Forelimb muscle (tissue), 1 donor: ENCODE measurements at places on chromosomes 7 and 10.

DNA sequence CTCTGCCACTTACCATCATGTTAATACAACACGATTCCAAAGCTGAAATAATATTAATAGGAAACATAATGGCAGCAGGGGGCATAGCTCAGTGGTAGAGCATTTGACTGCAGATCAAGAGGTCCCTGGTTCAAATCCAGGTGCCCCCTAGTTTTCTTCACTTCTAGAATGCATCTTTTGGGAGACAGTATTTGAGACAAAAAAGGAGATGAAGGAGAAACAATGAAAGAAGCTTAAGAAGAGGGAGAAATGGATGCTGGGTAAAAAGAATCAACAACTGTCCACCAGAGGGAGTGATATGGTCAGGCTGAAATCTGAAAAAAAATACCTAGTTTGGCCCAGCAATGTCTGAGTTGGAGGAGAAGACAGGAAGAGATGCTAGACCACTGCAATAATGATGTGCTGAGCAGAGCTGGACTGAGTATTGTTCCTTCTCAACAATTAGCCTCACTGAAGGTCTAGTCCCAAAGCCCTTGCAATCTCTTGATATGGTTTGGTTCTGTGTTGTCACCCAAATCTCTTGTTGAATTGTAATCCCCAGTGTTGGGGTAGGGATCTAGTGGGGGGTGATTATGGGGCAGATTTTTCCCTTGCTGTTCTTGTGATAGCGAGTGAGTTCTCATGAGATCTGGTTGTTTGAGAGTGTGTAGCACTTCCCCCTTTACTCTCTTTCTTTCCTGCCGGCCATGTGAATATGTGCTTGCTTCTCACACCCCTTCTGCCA, 48.3 kb downstream of the ZNF783 start:
- no peak for DNase-seq

- no peak for DNase-seq
These were observed 119.5 kb downstream of the AOAH start for GRCh38 chr7:36604806-36605205.

DNA sequence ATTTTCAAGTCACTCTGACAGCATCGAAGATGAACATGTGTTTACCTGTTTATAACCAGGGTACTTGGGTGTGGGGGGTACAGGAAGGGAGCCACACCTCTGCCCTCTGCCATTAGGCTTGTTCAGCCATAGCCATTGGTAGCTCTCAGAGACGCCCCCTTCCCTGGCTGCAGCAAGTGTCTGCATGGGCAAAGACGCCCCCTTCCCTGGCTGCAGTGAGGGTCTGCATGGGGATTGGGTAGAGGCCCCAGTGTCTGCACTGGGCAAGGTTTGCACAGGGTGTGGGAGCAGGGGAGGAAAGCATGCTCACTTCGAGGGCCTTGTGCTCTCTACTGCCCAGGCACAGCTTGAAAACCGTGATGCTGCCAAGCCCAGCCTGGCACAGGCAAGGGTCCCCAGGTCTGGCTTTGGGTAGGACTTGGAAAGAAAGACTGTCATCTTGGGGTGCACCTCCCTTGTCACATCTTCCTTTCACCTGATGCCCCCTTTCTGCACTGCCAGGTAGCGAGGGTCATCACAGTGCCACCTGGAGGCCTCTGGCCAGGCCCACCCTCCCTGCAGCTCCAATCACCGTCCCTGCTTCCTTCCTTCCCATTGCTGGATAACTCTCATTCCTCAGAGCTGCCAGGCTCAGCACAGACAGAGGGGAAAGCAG, 3.7 kb downstream of the TMEM225B start:
- no peak for DNase-seq

- DNase-seq = no peak
These were observed 16.4 kb downstream of the ZNF487 start for GRCh38 chr10:43453266-43453831.

- no peak for DNase-seq
These were observed 74.7 kb downstream of the MKI67 start for GRCh38 chr10:128051548-128051947.

DNA sequence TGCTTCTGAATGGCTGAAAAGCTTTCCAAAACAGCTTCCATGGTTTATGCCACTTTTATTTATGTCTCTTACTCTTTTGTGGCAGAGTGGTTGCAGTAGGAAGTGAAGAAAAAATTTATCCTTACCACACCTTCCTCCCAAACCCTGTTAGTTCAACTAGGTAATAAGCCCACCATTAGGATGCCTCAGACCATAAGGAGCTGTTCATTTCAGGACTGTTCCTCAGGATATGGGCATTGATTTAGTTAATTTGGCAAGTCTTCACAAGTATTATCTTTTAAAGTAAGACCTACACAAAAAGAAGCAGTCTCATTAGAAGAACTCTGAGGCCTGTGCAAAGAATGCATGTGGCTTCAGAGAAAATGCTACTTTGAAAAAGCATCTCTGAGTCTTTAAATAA, 82.9 kb upstream of the PDLIM1 start:
- no peak for DNase-seq

DNA sequence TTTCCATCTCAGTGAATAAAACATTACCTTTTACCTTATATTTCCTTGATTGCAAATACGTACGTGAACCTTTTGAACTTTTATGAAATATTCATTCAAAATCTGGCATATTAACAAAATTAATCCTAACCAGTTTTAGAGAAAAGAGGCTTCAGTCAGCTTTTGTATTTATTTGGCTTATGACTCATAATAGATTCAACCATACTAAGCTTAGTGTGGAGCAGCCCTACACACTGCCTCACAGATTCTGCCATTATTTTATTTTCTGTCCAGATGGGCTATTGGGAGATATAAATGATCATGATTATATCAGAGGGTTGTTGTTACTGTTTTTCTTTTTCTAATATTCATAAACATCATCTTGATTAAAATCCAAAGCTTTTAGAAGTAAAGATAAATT, 325.5 kb downstream of the GPR37 start:
- no peak for DNase-seq

DNA sequence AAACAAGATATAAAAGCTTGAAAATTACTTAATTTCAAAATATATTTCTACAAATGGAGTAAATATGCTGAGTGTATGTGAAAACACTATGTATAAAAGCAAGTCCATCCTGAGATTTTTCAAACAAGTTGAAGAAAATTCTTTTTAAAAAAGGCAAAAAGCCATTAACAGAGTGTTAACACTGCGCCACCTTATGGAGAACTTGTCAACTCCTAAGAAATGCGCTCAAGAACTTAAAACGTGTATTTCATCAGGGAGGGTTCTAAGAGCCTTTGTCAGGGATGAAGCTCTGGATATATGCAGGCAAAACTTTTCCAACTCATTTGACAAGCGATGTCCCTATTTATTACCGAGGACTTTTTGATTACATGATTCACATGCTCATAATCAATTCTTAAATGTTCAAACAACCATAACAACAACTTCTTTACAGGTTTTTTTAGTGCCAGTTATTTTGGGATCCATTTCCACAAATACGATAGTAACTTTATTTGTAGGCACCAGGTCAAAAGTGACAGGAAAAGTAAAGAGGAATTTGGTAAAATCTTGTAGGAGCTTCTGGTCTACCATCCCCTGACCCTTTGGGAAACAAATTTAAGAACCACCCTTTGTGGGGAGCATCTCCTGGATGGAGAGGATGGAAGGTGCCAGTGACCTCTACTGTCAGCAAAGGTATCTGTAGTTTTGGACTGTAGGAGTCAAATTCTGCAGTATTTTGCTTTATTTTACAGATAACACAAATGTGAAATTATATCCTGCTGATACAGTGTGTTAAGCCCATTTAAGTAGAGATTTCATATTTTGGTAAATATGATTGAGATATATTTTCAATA, 23.2 kb downstream of the CALCR start:
- DNase-seq = no peak

- no peak for DNase-seq
These were observed 44.7 kb downstream of the IMMP2L start for GRCh38 chr7:111517549-111517951.

GRCh38 chr7:121301446-121302213, 27.2 kb upstream of the WNT16 start:
- no peak for DNase-seq

- no peak for DNase-seq
These were observed 2.6 kb downstream of the AUTS2 start for GRCh38 chr7:69600710-69601519.

DNA sequence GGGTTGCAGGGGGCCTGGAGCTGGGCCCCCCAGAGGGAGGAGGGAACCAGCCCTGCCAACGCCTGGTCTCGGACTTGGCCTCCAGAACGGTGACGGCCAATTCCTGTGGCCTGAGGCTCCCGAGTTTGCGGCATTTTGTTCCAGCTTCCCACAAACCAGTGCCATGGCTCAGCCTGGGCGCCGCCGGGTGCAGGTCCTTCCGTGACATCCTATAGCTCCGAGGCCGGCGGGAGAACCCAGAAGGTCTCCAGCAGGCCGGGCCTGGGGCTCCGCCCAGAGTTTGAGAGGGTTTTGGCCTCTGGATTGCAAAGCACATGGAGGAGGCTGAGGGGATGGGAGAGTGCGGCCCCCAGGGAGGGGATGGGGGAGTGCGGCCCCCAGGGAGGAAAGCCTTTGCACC, 92.6 kb downstream of the UNCX start:
- no peak for DNase-seq

- DNase-seq = no peak
These were observed 59.4 kb upstream of the ZNF438 start for GRCh38 chr10:31090894-31091607.

GRCh38 chr10:58976254-58976653, 200.2 kb upstream of the PHYHIPL start:
- DNase-seq = no peak

DNA sequence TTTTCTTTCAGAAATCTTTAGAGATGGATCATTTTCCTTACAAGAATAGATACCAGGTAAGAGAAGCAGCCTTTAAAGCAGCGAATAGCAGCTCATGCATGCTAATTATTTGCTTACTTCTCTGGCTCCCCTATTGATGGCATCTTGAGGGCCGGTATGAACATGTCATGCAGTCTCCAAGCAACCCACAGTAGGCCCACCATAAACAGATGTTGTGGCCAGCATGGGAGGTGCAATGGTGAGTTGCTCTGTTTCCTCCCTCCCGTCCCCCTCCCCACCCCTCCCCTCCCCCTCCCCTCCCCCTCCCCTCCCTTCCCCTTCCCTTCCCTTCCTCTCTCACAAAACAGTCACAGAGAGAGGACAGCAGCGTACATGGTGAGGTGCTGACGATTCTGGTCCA, 9.7 kb upstream of the ZNF273 start:
- no peak for DNase-seq

DNA sequence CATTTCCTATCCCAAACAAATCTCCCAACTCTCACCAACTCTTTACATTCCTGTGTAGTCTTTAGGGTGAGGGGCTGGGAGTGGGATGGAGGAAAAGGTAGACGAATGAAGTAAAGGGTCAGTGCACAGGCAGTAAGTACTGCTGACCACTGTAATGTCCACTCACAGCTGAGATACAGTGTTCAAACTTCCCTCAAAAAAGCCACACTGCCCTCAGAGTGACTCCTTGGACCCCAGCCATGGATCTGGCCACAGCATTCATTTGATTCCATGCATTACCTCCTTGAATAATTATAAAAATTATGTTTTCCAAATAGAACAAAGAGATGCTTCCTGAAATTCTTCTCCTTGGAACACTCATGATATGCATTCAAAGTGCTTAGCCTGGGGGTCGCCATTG, 19.8 kb upstream of the HIPK2 start:
- no peak for DNase-seq

GRCh38 chr10:251982-252582, 116.8 kb downstream of the ZMYND11 start:
- DNase-seq = no peak

DNA sequence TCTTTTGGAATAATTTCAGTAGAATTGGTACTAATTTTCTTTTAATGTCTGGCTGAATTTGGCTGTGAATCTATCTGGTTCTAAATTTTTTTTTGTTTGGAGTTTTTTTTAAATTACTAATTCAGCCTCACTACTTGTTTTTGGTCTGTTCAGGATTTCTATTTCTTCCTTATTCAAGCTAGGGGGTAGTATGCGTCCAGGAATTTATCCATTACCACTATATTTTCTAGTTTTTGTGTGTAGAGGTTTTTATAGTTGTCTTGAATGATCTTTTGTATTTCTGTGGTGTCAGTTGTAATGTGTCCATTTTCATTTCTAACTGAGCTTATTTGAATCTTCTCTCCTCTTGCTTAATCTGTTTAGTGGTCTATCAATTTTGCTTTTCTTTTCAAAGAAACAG, 48.9 kb upstream of the ICA1 start:
- no peak for DNase-seq

DNA sequence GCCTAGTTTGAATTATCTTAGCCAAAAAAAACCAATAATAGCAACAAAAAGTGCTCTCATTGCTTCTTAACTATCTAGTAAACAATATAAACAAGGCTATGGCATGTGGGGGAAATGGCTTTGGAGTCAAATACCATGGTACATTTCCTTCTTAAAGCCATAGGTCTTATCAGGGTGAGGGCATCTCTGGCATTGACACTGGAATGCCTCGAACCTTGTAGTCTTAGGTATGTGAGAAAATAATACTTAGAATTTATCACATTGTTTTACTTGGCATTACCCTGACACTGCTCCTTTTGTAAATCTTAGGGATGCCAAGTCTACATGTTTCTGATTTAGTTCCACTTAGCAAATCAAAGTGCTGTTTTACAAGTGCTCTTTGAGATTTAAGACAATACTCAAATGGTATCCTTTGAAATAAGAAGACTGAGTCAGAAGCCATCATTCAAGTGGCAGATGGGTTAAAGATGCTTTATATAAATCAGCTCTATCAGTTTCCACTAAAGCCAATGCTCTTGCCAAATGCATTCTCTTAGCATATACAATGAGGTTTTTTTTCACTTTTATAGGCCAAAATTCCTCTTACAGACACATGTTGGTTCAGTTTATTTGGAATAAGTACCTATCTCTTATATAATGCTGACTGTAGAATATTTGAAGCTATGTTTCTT, 155.2 kb downstream of the HPSE2 start:
- no peak for DNase-seq

DNA sequence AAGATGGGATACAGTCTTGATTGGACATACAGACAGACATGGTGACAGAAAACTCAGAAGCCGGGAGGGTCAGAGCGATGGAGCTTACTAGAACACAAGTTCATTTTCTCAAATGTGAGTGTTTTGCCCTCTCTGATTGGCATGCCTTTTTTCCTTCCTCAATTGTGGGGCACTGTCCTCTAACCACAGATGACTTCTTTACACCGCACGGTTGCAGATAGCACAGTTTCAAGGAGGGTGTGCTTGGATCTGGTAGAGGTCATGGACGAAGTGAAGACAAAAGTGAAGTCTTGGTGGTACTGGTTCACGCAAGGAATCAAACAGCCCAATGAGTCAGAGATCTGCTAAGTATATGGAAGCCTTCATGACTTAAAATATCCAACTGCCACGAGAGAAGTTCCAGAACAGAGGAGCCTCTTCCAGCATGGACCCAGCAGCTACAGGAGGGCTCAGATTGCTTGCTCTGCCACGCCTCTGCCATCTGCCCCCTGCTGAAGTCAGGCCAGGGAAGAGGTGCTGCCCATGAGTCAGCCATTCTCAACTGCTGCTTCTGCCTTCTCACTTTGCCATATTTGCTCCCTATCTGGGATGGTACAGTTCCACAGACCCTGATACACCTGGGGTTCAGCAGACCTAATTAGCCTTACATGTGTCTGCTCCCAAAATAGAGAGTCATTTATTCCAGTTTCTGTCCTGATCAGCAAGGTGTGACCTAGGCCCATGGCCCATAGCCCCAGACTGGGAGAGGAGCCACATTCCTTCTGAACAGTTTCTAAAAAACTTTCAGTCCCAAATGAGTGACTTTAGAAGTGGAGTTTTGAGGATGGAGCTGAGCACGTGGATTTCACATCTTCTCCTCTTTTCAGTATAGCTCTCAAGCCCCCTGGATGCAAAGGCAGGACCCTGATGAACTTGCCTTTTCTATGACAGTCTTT, 413.8 kb downstream of the KCNMA1 start:
- DNase-seq = no peak
